ENCODE measurements at places on chromosomes 7 and 10. TPM values are rescaled to one million over a fixed set of nuclear protein-coding genes. Genes with fewer than 3 reads are reported as not detected.

ARHGAP22 gene
- polyA plus RNA-seq: 0.64 TPM

SDK1 gene
- polyA plus RNA-seq: not detected

PRR15 gene
- polyA plus RNA-seq: not detected

AGMO gene
- polyA plus RNA-seq: not detected

TMEM184A gene
- 0.08 TPM for polyA plus RNA-seq

HOXA7 gene
- polyA plus RNA-seq: 1.0 TPM

FAM25C gene
- polyA plus RNA-seq: not detected

FBH1 gene
- polyA plus RNA-seq: 85.4 TPM

LHFPL3 gene
- not detected for polyA plus RNA-seq

CYP2C18 gene
- not detected for polyA plus RNA-seq

GDF10 gene
- polyA plus RNA-seq: not detected

NEUROD6 gene
- polyA plus RNA-seq: not detected

ZNF365 gene
- not detected for polyA plus RNA-seq

ADCYAP1R1 gene
- polyA plus RNA-seq: not detected

SPDYE16 gene
- polyA plus RNA-seq: 0.11 TPM

CALHM3 gene
- polyA plus RNA-seq: not detected

TRIM56 gene
- polyA plus RNA-seq: 15.0 TPM

VWA2 gene
- polyA plus RNA-seq: not detected

CPA1 gene
- not detected for polyA plus RNA-seq

EXOC6 gene
- polyA plus RNA-seq: 12.4 TPM

GRID2IP gene
- polyA plus RNA-seq: 0.09 TPM

NME8 gene
- polyA plus RNA-seq: not detected

NUTM2D gene
- polyA plus RNA-seq: 0.19 TPM

TRIM24 gene
- 8.7 TPM for polyA plus RNA-seq

CDK6 gene
- polyA plus RNA-seq: 7.9 TPM

HOXA1 gene
- 0.24 TPM for polyA plus RNA-seq

GPR26 gene
- not detected for polyA plus RNA-seq

ADRA2A gene
- not detected for polyA plus RNA-seq

PRXL2A gene
- polyA plus RNA-seq: 13.2 TPM

PTPN20 gene
- polyA plus RNA-seq: 1.4 TPM

IDI2 gene
- polyA plus RNA-seq: not detected

MMRN2 gene
- not detected for polyA plus RNA-seq

PTF1A gene
- polyA plus RNA-seq: not detected

WDR86 gene
- 0.54 TPM for polyA plus RNA-seq

HTR7 gene
- not detected for polyA plus RNA-seq

CC2D2B gene
- polyA plus RNA-seq: 0.28 TPM

CLRN3 gene
- not detected for polyA plus RNA-seq

KIAA1217 gene
- polyA plus RNA-seq: not detected

STMP1 gene
- 43.7 TPM for polyA plus RNA-seq

JMJD1C gene
- polyA plus RNA-seq: 107 TPM

CYP2C19 gene
- polyA plus RNA-seq: not detected

RAB11FIP2 gene
- polyA plus RNA-seq: 14.3 TPM

EBLN1 gene
- not detected for polyA plus RNA-seq
